ENCODE measurements at places on chromosomes 16 and 17.

DNA sequence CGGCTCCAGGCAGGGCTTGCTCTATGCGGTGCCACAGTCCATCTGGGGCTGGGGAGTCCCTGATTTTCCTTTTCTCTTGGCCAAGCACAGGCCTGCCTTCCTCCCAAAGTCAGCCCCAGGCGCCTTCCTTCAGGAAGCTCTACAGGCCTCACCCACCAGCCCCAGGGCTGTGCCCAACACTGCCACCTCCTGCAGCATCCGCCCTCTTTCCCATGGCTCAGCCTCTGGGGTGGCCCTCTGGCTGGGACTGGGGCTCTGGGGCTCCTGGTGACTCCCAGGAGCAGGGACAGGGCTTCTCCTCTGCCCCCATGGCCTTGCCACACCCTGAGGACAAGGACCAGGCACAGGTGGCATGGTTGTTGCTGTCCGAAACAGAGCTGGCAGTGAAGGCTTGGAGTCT, 817 bp downstream of the ITGB4 start:
- no peak for DNase-seq

- DNase-seq, result no peak
Observed at GRCh38 chr16:71409011-71409775, 32.7 kb downstream of the TLE7 start.

DNA sequence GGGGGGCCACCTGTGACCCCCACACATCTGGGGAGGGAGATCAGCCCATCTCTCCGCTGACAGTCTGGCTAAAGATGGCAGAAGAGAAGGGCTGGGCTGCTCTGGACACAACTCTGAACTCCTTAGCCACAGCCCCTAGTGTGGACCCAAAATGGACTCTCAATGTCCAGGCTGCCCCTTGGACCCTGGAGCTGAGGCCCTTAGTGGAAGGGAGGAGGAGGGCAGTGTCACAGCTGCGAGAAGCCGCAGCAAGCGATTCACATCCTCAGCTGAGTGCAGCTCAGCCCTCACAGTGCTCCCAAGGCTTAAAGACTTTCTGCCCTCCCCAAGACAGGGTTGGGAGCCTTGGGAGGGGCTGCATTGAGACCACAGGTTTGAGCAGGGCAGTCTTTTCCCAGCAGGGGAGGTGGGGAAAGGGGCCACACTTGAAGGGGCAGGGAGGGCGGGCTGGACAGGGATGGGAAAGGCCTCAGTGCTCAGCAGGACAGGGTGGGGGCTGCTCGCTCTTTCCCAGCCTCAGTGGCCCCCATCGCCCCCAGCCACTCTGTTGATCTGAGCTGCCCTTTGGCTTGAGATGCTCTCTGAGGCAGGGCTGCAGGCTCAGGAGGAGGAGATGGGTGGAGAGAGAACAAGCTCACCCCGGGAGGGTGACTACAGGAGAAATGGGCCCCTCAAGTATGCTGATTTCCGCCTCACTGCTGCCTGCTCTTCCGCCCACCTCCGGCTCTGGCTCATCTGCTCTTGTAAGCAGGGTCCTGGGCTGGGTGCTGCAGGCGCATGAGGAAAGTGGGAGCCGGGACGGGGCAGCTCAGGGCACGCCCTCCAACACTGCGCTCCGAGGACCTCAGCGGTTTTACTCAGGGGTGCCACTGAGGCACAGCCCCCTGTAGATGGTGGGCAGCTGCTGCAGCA, 50.9 kb upstream of the MTSS2 start:
- DNase-seq, result no peak

DNA sequence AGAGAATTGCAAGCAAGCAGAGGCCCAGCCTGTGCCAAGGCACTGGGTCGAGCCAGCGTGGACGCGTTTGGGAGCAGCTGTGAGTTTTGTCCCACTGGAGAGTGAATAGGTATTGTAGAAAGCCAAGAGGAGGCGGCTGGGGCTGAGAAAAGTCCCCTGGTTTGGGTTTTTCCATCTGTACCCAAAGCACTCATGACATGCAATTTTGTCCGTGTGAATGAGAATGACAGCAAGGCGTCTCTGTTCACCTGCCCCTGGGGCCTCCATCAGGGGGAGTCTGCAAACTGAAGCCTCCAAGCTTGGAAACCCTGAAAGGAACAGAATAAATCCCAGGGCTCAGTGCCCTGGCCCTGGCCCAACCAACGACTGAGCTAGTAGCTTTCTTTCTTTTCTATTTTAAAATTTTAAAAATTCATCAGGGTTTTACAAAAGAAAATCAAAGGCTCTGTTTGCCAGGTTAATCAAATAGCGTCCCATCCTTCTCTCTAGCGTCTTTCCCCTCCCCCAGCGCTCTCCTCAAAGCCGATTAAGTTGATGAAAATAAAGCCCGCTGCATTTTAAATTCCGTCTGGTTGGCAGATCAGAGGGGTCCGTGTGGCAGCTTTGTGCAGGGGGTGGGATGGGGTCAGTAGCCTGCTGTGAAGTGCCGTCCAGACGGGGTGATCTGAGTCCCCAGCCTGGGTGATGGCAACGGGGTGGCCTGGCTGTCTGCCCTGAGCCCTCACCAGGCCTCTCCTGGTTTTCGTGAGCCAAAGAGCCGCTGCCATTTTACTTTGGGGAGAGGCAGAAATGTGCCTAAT, 171.0 kb downstream of the KATNIP start:
- no peak for DNase-seq

GRCh38 chr16:66250686-66251431, 115.6 kb upstream of the CDH5 start:
- DNase-seq, result no peak

- DNase-seq, result no peak
Observed at GRCh38 chr17:73783945-73784603, 139.8 kb upstream of the SDK2 start.

- no peak for DNase-seq
Observed at GRCh38 chr16:74521691-74522090, 85.2 kb downstream of the GLG1 start.

DNA sequence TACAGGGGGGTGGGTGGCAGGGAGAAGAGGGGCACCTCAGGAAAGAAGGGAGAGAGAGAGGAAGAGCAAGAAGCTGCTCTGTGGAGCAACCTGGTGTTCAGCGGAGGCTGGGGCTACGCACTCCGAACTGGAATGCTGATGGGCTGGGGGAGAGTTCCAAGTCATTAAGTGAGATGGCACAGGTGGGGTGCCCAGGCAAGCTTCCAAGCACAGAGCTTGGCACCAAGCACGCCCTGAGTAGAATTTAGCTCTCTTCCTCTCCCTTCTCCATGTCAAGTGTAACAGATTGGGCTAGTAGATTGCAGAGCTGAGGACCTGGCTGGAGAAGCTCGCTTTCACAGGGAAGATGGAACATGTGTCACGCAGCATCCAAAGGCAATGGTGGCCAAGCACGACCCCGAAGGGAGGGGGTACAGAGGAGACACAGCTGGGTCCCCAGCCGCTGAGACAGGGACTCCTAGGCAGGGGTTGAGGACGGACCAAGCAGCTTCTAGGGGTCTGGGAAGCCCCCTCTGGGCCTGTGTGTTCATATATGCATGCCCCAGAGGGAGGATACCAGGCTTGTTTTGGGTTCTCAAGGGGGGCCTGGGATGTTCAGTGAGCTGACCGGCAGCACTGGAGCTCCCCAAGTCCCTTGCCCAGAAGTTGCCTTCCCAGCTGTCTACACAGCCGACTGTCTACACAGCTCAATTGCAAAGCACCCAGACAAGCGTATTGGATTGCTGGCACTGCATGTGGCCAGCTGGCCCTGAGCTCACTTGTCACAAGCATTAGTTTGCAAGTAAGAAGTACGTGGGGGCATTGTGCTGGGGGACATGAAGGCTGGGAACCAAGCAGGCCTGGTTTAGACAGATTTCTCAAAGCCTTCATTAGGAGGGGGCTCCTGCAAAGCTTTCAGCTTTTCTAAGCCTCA, 247.8 kb downstream of the ENGASE start:
- DNase-seq, result no peak

GRCh38 chr17:39643271-39643670, 6.3 kb downstream of the STARD3 start:
- no peak for DNase-seq

- DNase-seq, result no peak
Observed at GRCh38 chr16:89037261-89038152, 56.1 kb upstream of the ACSF3 start.

GRCh38 chr16:66904428-66904845, 14.2 kb downstream of the CDH16 start:
- DNase-seq, result no peak

- DNase-seq, result no peak
Observed at GRCh38 chr16:9602189-9602588, 510.7 kb downstream of the HAPSTR1 start.

- DNase-seq, result no peak
Observed at GRCh38 chr17:80782536-80783427, 208.9 kb upstream of the CHMP6 start.

GRCh38 chr17:47806026-47806912, 15.3 kb downstream of the OSBPL7 start:
- DNase-seq, result no peak

DNA sequence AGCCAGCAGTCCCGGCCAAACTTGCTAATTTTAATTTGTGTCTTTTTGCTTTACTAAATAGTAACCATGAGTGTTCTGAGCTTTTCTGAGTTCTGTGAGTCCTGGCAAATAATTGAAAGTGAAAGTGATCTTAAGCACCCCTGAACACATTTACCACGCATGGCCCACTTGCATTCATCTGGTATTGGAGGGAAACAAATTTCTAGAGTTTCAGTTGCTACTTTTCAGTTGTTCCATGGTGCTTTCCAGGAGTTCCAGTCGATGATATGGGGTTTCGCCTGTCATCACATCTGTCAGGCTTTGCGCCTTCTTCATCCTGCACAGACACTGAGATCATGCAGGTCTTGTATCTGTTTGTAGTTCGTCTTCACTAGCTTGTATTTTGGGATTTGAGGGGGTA, 44.1 kb downstream of the CRLF3 start:
- no peak for DNase-seq

DNA sequence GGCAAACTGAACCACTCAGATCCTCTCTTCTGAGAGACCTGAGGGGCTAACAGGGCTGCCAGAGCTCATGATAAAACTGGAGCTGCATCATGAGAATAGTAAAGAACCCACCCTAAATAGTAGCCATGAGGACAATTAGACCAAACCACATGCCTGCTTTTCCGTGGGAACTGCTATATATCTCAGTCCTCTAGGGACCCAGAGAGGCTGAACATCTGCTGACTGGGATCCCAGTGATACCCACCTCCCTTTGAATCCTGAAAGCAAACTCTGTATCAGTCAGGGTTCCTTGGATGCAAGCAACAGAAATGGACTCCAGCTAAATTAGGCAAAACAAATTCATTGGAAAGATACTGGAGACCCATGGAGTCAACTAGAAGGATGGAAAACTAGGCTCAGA, 6.5 kb downstream of the MT1X start:
- DNase-seq, result no peak

- DNase-seq, result no peak
Observed at GRCh38 chr17:35865412-35866340, 3.0 kb downstream of the HEATR9 start.

DNA sequence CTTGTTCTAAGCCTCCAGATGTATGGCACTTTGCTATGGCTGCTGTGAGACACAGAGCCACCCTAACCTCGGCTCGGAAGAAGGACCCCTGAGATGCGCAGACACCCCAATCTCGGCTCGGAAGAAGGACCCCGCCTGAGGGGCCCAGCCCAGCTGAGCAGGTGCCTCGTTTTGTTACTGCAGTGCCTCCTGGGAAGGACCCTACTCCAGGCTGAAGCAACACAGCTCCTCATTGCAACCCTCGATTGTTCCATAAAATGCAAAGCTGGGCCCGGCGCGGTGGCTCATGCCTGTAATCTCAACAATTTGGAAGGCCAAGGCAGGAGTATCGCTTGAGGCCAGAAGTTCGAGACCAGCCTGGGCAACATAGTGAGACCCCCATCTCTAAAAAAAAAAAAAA, 61.3 kb downstream of the C16orf95 start:
- DNase-seq, result no peak

GRCh38 chr16:28283798-28284577, 8.3 kb upstream of the SBK1 start:
- DNase-seq, result no peak

DNA sequence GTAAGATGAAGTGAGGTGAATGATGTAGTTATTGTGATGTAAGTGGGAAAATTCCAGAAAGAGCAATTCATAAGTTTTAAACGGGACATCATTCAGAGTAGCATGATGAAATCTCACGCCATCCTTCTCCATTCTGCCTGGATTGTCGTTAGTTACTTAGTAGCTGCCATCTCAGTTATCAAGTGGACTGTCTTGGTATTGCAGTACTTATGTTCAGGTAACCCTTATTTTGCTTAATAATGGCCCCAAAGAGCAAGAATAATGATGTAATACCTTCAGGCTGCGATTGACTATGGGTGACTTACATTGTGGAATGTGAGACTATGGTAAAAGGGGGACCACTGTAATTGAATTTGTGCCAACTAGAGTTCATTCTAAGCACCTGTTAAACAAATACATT, 234.1 kb upstream of the TOM1L1 start:
- DNase-seq, result no peak

DNA sequence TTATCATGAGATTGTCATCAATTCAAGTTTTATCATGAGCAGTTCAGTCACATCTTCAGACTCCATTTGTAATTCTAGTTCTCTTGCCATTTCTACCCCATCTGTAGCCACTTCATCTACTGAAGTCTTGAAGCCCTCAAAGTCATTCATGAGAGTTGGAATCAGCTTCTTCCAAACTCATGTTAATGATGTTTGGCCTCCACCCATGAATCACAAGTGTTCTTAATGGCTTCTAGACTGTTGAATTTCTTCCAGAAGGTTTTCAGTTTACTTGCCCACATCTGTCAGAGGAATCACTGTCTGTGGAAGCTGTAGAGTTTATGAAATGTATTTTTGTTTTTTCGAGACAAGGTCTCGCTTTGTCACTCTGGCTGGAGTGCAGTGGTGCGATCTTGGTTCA, 16.0 kb downstream of the NSRP1 start:
- no peak for DNase-seq

DNA sequence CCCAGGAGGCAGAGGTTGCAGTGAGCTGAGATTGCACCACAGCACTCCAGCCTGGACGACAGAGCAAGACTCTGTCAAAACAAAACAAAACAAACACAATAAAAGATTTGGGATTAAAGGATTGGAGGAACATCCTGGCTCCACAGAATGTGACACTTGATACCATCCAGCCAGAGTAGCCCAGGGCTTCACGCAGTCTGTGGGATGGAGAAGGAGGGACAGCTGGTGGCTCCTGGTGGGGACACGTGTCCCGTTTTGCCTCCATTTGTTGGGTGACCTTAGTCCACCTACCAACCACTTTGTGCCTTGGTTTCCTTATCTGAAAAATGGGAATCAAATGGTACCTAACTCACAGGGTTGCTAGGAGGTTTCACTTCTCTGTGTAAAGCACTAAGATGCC, 12.4 kb upstream of the CYB561 start:
- DNase-seq, result no peak

DNA sequence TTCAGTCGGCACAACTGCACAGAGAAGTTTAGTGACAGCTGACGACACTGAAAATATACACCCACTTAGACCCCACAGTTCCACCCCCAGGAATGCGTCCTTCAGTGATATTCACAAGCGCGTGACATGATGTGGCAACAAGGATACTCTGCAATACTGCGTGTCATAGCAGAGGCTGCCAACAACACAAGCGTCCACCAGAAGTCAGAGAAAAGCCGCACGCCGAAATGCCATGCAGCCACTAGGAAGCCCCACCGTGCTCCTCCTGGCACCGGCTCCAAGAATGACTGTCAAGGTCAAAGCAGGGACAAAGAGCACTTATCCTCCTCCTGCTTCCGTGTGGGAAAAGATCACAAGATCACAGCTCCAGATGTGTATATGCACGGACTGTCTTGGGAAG, 3.5 kb downstream of the ATP2A3 start:
- no peak for DNase-seq

GRCh38 chr17:64077379-64077778, 52.6 kb downstream of the ERN1 start:
- DNase-seq, result no peak

- no peak for DNase-seq
Observed at GRCh38 chr17:9875441-9875840, 29.6 kb downstream of the RCVRN start.

All from stimulated activated CD8-positive, alpha-beta memory T cell treated with anti-CD3 and anti-CD28 coated beads, Interleukin-15, amount 100 ng/mL, for 4 hours (primary cell).